ENCODE measurements at places on chromosomes 4 and X.

DNA sequence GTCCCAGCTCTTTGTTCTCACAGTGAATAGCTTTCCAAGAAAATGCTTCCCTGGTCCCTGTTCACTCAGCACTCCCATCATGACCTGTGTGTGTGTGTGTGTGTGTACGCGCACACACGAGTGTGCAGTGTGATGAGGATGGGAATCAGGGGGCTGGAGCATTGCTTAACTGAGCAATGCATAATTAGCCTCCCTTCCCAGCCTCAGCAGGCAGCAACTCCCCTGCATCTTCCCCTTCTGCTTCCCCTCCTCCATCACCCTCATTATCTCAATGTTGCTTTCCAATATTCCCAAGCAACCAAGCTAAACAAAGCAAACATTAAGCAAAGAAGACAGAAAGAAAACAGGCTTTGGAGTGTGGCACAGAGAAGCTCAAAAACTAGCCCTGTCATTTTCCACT, 137.0 kb downstream of the RBM47 start:
- peak; percentile 3 for DNase-seq

GRCh38 chr4:104901438-104901837, 245.2 kb upstream of the TET2 start:
- peak; percentile 9 for DNase-seq

DNA sequence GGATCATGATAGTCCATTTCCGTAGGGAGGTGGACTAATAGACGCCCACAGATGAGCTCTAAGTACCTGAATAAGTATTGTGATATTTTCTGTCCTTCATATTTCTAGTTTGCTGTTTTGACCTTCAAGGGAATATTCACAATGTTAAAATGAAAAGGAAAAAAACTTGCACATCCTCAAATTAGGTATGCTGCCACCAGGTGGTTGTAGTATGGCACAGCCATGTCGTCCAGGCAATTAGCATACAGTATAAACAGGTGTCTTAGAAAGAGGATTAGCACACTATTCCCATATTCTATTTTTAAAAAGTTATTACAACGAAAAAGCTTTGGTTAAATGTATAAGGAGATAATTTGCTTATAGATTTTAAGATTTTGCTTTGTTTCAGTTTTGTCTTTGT, 802.0 kb downstream of the RPA4 start:
- DNase-seq = peak; percentile 47

GRCh38 chr4:162075726-162076125, 88.1 kb downstream of the FSTL5 start:
- DNase-seq = no peak

GRCh38 chr4:175325230-175325629, 407.1 kb downstream of the ADAM29 start:
- DNase-seq = no peak

- no peak for DNase-seq
Observed at GRCh38 chrX:15359701-15360100, 24.4 kb upstream of the PIGA start.

GRCh38 chr4:6768539-6768905, 14.0 kb upstream of the KIAA0232 start:
- no peak for DNase-seq

DNA sequence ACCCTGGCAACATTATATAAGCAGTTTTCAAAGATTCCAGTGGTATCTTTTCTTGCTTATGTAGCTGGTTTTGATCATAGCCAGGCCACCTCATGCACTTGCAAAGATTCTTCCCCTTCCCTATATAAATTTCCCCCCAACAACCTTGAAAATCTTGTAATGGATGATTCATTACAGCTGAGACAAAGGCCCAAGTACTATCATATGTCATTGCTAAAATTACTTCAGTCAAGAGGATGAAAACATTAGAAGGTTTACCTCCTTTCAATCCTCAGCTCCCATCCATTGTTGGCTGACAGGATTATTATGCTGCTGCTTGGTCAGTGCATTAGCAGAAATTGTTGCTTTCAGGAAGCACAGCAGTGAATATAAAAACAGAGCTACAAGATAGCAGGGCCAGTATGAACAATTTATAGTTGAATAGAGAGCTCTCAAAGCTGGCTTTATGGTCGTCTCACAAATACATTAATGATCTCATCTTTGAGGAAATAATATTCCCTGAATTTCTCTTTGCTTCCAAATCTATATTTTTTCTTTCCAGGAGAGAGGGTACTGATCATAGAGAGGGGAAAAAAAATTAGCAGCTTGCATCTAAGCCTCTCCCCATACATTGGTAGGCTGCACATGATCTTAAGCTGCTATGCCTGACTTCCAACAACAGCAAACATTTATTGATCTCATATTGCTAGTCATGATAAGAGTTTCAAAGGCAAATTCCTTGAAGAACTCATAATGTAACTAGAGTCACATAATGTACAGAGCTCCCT, 7.7 kb upstream of the ARHGEF38 start:
- no peak for DNase-seq

- no peak for DNase-seq
Observed at GRCh38 chr4:57971261-57971660, 861.1 kb upstream of the IGFBP7 start.

GRCh38 chrX:45266456-45266855, 65.8 kb upstream of the DIPK2B start:
- DNase-seq = no peak

DNA sequence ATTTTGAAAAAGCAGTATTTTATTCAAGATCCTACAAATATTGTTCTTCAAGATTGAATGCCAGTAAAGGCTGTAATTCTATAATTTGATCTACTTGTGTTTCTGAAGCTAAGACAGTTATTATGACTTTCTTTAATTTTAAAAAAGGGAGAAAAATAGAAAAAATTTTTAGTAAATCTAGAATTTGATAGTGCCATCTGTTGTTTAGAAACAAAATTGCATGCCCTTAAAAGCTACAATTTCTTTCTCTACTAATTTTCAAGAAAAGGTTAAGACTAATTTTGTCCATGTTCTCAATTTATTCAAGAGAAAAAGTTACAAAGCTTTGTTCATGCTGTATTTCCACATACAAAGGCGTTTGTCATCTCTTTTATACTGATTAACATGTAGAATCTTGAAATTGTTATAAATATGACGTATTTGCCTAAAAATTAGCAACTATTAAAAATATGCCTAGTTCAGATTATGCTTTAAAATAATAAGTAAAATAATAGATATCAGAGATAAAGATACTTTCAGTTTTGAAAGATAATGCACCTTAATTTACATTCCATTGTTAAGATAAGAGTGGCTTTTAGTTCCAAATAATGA, 25.6 kb upstream of the MMRN1 start:
- DNase-seq = no peak

- DNase-seq = no peak
Observed at GRCh38 chrX:12332786-12333347, 194.6 kb downstream of the FRMPD4 start.

- DNase-seq = peak; percentile 1
Observed at GRCh38 chrX:40414335-40414734, 166.4 kb upstream of the ATP6AP2 start.

DNA sequence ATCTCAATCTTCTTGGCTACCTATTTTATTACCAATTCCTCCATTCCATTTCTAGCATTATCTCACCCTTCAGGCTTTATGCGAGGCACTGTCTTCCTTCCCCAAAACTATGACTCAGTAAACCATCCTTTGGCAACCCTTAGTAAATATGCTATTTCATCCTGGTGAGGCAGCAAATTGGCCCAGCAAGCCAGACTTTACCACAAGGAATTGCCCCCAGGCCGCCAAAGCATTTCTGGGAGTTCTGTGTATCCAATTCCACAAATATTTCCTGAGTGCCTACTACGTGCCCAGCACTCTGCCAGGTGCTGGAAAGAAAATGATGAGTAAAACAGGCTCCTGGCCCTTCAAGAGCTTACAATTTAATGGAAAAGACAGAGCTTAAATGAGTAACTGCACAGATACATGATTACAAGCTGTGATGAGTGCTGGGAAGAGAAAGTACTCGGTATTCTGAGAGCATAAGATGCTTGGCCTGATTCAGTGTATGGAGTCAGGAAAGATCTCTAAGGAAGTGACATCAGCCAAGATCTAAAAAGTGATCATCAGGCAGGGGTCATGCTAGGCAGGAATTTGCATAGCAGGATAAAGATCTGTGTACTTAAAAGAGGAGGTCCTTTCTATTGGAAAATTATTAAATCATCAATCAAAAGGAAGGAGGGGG, 193.8 kb downstream of the ADAMTS3 start:
- DNase-seq = no peak

GRCh38 chrX:7330971-7331746, 183.2 kb upstream of the PUDP start:
- no peak for DNase-seq

DNA sequence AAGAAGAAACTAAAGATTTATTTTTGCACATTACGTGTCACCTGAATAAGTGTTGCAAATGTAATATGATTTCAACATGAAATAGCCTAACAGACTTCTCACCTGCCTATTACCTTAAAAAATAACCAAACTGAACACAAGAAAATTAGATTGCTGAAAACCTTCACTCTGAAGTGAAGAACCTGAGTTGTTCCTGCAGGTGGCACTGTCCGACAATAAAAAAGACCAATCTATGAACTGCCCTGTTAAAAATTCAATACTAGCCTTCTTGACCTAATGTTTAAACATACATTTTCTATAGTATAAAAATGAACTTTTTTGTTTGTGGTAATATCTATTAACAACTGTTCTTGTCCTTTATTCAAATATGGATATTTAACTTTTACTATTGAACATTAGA, 69.2 kb upstream of the PNPLA4 start:
- DNase-seq = peak; percentile 43

DNA sequence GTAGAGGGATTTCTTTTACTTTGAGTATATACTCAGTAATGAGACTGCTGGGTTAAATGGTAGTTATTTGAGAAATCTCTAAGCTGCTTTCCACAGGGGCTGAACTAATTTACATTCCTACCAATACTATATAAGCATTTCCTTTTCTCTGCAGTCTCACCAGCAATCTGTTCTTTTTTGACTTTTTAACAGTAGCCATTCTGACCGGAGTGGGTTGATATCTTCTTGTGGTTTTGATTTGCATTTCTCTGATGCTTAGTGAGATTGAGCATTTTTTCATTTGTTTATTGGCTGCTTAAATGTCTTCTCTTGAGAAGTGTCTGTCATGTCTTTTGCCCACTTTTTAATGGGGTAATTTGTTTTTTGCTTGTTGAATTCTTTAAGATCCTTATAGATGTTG, 43.3 kb downstream of the SPCS3 start:
- DNase-seq = no peak

GRCh38 chr4:53463340-53463739, 85.9 kb downstream of the FIP1L1 start:
- DNase-seq = no peak

- DNase-seq = no peak
Observed at GRCh38 chrX:42273387-42273786, 350.0 kb upstream of the CASK start.

DNA sequence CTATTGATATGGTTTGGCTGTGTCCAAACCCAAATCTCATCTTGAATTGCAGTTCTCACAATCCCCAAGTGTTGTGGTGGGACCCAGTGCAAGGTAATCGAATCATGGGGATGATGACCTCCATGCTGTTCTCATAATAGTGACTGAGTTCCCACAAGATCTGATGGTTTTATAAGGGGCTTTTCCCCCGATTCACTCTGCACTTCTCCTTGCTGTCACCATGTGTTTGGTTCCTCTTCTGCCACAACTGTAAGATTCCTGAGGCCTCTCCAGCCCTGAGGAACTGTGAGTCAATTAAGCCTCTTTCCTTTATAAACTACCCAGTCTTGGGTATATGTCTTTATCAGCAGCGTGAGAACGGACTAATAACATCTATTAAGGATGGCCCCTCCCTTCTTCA, 68.8 kb downstream of the FBXW7 start:
- DNase-seq = no peak

- DNase-seq = peak; percentile 6
Observed at GRCh38 chrX:48083212-48083611, 11.8 kb upstream of the ZNF630 start.

GRCh38 chr4:53889326-53890055, 174.9 kb downstream of the CHIC2 start:
- no peak for DNase-seq

DNA sequence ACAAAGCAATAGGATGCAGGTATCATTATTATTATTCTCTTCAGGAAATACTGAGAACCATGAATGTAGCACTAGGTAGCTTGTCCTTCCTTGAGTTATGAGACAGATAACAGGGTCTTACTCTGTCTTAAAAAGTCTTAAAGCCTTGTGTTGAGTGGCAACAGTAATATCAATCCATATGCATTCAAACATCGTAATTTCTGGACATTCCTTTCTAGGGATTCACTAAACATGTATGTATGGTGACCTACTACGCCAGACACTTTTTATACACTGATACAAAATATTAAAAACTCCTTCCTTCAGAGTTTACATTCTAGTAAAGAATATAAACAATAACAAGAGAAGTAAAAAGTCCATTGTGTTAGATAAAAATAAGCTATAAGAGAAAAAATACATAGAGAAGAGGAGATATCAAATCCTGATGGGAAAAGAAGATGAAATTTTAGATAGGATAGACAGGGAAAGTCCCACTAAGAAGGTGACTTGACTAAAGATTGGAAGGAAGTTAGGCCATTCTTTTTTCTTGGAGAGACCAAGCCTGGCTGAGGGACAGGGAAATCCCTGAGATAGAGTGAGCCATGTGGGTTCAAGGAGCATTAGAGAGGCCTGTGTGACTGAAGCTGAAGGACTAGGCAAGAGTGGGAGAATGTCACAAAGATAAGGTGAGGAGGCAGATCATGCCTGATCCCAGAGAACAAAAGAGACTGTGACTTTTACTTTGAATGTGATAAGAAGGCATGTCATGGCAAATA, 5.0 kb upstream of the DDX60L start:
- DNase-seq = no peak

DNA sequence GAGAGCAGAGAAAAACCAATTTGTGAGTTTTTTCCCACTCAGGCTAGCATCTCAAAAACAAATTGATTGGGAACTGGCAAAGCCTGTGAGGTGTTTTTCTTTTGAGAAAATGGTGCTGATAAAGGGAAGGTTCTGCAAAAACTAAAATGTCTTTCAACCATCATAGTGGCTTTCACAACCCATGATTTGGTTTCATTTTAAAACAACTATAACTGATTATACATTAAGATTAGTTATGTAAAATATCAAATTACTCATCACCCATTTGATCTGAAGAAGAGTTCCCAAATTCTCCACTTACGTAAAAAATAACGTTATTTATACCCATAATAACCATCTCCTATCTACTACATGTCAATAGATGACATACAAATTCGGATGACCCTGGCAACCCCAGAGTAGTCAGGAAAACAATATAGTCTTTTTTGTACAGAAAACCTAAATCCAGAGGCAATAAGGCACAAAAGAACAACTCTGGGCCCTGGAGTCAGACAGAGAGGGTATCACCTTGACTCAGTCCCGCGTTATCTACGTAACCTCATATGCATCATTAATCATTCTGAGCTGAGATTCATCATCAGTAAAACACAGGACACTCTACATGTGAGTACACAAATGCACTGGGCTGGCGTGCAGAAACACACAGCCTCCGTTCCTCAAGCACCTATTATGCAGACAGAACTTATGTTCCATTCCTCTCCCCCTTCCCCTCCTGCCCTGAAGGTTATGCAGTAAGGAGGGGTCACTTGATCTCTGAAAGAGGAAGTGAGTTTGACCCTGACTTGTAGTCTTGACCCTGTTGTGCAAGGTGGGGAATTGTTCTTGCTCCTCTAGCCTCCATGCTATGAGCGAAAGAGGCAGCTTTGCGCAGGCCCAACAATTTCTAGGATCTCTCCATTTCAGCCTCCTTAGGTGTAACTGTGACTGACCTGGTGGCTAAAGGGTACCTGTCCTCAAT, 82.2 kb downstream of the SLC9A7 start:
- no peak for DNase-seq

GRCh38 chr4:5110901-5111300, 59.6 kb downstream of the STK32B start:
- no peak for DNase-seq

- DNase-seq = no peak
Observed at GRCh38 chr4:1055721-1056590, 44.5 kb downstream of the FGFRL1 start.

All from NCI-H2171 treated with DMSO at 0.1 percent for 48 hours (cell line).